Activated CD4-positive, alpha-beta T cell treated with anti-CD3 and anti-CD28 coated beads, Interleukin-2, Interleukin-6, amounts not matched to agents 100 ng/mL and 50 ng/mL, durations not matched to agents 16 hours and 8 hours (primary cell): ENCODE measurements at places on chromosomes 4 and X.

- no peak for DNase-seq
Observed at GRCh38 chr4:72442715-72443114, 126.3 kb downstream of the ADAMTS3 start.

- no peak for DNase-seq
Observed at GRCh38 chr4:2910409-2910808, 52.8 kb downstream of the NOP14 start.

DNA sequence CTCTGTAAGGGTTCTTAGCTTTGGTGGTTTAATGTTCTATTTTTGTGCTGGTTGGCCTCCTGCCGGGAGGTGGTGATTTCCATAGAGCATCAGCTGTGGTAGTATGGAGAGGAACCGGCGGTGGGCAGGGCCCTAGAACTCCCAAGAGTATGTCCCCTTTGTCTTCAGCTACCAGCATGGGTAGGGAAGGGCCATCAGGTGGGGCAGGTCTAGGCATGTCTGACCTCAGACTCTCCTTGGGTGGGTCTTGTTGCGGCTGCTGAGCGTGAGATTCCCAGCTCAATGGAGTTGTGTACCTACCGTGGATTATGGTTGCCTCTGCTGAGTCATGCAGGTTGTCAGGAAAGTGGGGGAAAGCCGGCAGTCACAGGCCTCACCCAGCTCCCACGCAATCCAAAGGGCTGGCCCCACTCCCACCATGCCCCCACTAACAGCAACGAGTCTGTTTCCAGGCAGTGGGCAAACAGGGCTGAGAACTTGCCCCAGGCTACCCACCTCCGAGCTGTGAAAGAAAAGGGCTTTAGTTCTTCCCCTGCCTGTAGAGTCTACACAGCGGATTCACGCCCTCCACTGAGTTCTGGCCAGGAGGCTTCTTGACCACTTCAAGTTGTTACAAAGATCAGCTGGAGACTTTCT, 235.9 kb downstream of the RPA4 start:
- no peak for DNase-seq

DNA sequence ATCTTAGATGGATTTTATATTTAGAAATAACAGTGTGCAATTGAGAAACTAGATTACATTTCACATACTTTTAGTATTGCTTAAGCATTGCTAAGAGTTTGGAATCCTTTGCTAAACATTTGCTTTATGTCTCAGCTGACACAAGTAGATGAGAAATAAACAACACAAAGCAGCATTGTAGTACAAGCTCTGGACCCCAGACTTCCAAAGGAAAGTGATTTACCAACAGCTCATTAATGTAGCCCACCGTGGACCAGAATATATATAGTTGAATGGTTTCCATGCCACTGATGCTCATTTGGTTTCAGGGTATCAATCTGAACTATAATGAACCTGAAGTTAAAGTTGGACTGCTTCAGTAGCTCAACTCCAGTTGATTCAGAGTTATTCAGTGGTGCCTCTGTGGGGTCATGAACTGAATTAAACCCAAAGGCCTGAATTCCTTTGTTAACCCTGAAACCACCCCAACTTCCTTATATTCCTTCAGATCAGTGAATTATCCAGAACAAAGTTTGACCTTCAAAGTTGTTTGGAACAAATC, 132.1 kb upstream of the NEIL3 start:
- no peak for DNase-seq

GRCh38 chrX:14607446-14607985, 78.2 kb downstream of the GLRA2 start:
- no peak for DNase-seq

DNA sequence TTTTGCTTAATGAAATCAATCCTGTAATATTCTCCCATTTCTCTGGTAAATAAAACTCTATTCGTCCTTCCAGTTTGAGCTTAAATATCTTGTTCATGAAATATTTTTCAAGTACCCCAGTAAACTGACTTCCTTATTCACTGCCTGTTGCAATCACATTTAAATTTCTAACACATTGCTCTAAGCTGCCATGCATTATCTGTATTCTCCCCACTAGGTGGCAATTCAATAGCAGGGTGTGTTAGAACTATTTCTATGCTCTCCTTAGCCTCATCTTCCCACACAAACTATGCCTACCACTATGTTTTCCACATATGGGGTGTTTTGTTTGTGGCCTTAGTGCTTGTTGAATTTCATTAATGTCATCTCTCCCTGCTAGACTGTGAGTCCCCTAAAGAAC, 377.1 kb upstream of the HS3ST1 start:
- peak; percentile 1 for DNase-seq

DNA sequence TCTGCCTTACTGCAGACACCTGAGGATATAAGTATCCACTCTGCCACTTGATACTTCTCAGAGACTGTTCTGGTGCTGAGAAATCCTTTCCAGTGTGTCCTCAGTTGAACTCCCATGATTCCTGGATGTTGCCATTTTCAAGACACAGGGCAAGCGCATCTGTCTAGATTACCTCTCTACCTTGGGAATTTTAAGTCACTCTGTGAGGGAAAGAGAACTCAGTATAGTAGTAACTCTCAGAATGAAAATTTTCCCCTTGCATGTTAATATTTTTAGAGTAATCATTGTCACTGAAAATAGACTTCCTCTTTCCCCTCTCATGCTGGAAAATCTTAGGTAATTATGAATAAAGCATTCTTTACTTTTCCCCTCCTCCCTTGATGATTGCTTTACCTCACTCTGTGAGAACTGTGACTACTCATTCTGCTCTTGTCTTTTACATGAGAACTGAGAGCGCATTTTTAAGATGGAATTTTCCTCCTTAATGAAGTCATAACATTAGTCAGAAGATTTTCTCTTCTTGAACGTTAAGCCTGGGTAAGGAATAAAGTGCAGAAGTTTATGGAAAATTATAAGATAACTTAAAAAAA, 45.0 kb downstream of the TET2 start:
- peak; percentile 50 for DNase-seq

GRCh38 chr4:92334716-92335350, 31.1 kb downstream of the GRID2 start:
- DNase-seq: no peak

DNA sequence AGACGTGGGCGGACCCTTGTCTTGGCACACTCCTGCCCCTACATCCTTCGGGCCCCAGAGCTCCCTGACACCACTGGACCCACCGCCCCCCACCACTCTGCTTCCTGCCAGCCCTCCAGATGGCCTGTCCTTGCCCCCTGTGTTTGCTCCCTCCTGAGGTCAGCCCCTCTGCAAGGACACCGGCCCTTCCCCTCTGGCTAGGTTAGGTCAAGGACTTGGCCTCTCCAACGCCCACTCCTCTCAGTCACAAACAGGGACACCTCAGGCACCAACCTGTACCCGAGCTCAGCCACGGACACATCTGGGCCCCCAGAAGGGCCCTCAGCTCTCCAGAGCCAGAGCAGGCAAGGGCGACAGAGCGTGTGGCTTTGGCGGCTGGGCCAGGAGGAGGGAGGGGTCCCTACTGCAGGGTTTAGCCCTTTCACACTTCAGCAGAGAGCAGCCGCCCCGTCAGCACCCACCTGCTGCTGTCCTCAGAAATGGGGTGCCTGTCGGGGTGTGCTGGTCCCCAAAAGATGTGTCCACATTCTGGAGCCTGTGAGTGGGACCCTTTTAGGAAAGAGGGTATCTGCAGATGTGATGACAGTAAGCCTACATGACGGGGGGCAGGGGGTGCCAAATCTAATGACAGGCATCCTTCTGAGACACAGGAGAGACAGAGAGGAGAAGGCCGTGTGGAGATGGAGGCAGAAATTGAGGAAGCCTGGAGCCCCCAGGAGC, 23.5 kb upstream of the DUSP9 start:
- no peak for DNase-seq

DNA sequence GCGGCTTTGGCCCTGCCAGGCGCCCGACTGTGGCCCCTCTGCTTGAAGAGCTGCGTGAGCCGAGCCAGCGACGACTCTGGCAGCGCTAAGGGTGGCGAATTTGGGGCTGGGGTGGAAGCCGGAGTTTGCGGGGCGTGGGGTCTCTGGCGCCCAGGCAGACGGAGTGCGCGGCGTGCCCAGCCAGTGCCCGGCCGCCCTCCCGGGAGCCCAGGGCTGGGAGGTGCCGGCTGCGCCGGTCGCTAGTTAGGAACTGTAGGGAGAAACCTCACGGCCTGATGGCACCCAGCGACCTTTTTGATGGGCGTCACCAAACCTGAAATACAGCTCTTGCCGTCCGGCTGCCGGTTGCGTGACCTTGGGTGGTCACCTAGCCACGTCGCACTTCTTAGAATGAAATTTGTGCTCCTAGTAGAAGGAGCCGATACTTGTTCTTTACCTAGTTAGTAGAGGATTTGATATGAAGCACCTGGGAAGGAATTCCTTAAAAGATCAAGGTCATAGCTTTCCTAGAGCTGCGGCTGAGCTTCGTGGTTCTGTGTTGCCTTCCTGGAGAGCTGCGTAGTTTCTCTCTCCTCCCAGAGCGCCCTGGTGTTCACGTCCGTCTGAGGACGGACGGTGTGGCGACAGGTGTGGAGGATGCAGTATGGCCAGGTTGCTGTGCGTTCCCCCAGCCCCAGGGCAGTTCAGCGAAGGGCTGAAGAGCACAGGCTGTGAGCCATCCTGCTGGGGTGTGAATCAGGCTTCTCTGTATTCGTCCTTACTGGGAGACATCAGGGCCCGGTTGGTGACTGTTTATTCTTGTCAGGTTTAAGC, 680 bp downstream of the MAEA start:
- no peak for DNase-seq

DNA sequence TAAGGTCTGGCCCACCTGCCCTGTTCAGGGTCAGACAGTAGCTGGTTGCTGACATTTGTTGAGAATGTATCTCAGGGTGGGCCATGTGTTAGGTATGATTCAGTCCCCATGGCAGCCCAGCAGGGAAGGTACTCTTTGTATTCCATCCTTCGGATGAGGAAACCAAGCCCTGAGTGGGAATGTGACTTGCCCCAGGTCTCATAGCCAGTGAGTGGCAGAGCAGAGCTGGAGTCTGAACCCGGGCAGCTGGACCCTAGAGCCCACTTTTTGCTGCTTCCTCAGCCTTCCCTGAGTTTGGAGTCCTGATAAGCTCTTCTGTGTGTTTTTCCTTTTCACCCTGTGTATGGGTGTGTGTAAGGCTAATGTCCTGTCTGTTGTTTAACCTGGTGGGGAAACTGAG, 21.6 kb upstream of the UBA1 start:
- no peak for DNase-seq

- peak; percentile 84 for DNase-seq
Observed at GRCh38 chr4:184417802-184418511, 56.4 kb downstream of the IRF2 start.

DNA sequence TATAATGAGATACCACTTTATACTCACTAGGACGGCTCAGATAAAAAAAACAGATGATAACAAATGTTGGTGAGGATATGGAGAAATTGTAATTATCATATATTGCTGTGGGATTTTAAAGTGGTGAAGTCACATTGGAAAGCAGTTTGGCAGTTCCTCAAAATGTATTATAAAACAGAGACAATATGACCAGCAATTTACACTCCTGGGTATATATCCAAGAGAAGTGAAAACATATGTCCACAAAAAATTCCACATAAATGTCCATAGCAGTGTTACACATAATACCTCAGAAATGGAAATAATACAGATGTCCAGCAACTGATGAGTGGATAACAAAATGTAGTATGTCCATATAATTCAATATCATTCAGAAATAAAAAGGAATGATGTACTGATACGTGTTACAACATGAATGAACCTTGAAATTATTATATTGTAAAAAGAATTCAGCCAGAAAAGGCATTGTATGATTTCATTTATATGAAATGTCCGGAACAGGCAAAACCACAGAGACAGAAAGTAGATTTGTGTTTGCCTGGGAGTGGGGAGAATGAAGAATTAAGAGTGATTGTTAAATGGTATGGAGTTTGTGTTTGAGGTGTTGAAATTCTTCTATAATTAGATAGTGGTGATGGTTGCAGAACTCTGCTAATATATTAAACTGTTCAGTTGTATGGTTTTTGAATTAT, 220.9 kb downstream of the SLC7A11 start:
- no peak for DNase-seq

- no peak for DNase-seq
Observed at GRCh38 chr4:20451986-20452385, 200.3 kb downstream of the SLIT2 start.

DNA sequence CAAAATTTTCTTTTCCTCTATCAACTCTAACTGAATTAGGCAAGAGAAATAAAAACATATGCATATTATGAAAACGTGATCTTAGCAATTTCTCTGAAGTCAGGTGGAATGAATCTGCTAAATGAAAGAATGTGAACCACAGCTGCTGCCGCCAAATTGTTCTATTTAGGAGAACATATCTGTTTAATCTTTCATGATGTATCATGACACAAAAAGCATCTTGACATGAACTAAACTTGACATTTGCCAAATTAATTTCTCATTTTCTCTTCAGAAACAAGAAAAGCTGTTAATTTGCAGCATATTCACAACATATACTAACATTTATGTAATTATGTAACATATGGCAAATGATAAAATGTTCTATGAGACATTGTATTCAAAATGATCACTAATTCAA, 1237.9 kb downstream of the TECRL start:
- no peak for DNase-seq

DNA sequence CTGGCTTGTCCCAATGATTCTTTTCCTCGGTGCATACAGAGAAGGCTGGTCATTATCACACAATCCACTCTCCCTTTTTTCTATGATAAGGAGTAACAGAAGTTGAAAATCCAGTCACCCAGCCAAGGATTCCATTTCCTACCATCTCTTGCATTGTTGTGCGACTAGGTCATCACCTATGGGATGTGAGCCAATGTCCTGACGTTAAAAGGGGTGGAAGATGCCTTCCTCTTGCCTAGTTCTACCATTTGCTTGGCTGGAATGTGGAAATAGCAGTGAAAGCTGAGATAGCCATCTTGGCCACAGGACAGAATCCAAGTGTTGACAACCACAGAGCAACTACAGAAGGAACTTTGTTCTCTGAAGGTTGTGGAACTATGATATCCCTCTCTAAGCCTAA, 132.2 kb upstream of the KIT start:
- no peak for DNase-seq

GRCh38 chr4:76060506-76060905, 14.0 kb upstream of the ART3 start:
- no peak for DNase-seq

DNA sequence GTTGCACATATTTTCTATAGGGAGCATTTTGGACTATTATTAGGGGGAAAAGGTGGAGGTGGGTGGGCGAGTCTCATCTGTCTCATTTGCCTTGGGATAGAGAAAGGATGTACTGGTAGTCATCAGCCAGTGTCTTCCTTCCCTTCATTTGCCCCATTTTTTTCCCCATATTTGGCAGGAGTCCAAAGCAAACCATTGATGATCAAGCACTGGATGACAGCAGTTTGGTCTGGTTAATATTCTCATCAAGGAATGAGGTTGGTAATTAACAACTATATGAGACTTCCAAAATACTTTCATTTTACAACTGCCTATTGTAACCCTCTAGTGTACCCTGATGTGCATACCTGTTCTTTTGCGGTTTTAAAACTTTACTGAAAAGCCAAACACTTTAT, 22.6 kb upstream of the IGFBP7 start:
- no peak for DNase-seq

GRCh38 chr4:145890689-145891088, 47.9 kb downstream of the ZNF827 start:
- no peak for DNase-seq
